ENCODE measurements at places on chromosomes 5 and 9.
A peak's percentile ranks its signal among the peaks of the same experiment; 100 is the strongest.

- DNase-seq, result peak; percentile 75
These were observed at the start of gene ST6GALNAC6 for GRCh38 chr9:127899128-127899943. TSS of gene ST6GALNAC6 (minus strand) at chr9:127899603. CDS start at chr9:127897981, 1,622 bp downstream.

GRCh38 chr5:133691448-133691847, 79.1 kb upstream of the FSTL4 start:
- no peak for DNase-seq

DNA sequence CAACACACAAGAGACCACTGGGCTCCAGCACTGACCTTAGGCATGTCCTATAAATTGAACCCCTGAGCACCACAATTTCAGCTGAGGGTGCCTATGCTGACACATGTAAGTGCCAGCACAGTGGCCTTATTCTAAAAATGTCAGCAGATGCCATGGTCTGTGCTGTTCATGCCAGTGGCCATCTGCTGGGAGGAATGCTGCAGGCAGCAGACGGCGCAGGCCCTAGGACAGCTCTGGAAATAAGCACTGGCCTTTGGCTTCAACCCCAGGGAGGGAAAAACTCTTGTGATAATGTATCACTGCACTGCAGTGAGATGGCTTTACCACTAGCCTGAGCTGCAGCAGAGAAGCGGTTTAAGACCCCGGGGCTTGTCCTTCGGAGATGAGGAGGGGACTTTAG, 98.5 kb downstream of the SYK start:
- DNase-seq, result no peak

DNA sequence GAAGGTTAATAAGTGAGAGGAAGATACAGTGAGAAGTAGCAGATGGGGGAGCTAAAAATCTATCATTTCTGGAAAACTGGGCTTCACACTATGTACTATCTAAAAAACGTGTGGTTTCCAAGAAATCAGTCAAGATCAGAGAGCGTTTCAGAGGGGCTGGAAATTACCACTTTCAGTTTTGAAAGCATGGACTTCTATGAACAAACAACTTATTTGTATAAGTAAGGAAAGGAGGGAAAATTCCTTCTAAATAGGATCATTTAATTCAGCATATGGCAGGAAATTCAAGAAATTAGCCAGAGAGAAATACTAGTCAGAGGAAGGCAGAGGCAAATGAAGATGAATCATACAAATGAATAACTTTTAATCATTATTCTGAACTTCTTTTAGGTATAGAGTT, 11.3 kb downstream of the TNC start:
- no peak for DNase-seq

DNA sequence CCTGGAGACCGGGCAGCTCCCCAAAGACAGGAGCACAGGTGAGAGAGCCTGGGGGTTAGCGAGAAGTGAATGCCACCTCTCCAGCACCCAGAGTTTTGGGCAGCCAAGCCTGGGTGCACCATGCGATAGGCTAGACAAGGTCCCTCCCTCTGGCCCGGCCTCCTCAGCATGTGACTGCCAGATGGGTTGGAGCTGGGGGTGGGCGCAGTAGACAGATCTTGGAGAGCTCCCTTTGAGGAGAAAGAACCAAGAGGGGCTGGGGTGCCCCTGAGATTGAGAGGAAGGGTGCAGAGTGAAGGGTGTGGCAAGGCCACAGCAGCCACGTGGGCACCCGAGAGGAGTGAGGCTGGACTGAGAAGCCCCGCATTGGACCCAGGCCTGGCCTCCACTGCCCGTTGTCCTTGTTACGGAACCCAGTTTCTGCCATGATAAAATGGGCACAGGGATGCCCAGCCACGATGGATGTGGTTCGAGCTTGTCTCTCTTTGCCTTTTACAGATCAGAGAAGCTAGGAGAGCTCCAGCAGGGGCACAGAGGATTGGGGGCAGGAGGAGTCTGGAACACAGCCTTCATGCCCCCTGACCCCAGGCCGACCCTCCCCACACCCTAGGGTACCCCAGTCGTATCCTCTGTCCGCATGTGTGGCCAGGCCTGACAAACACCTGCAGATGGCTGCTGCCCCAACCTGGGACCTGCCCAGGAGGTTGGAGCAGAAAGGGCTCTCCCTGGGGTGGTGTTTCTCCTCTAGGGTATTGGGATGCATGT, 1.4 kb downstream of the TMEM141 start:
- DNase-seq, result no peak

Measured in NCI-H774 (cell line).